ENCODE measurements at places on chromosomes 16 and 17. TPM values are rescaled to one million over a fixed set of nuclear protein-coding genes. Genes with fewer than 3 reads are reported as not detected.

The PMFBP1 gene
- polyA plus RNA-seq: not detected

The PRAC1 gene
- not detected for polyA plus RNA-seq

The GAST gene
- polyA plus RNA-seq: not detected

The EPX gene
- polyA plus RNA-seq: not detected

The ZNF19 gene
- 2.3 TPM for polyA plus RNA-seq

The SPNS2 gene
- 0.55 TPM for polyA plus RNA-seq

- DNase-seq: no peak
Observed at GRCh38 chr17:65609286-65609685, 47.8 kb upstream of the AXIN2 start.

GRCh38 chr17:41915566-41915965 lies 3.2 kb downstream of the ACLY start:
- DNase-seq: no peak

DNA sequence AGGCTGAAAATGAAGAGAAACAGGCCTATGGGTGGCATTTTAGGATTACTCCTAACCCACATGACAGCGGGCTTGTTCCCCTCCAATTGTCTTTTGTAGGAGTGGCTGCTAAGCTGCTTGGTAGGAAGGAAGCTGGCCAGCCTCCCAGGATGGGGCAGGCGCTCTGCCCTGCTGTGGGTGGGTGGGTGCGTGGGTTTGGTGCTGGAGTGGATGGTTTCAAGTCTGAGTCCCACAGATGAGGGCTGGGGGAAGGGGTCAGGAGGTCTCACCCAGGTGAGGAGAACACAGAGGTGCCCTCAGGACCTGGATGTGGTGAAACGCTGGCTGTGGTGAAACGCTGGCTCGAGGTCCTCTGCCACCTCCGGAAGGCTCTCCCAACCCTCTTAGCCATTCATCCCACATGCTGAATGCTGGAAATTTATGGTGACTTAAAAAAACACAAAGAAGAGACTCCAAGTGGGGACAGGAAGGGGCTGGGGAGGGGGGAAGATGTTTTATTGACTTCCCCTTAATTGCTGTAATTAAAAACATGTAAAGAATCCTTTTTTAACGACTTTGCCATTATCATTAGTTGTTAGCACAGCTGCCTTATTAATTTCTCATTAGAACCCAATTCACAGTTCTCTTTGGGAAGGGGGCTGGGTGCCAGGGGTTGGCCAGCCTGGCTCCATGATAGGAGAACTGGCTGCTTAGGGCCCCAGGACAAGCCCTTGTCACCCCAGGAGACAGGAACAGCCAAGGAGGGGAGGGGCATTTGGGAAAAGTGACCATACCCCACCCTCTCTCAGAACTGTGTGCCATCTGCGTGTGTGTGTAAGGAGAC lies 153.5 kb upstream of the CDC42EP4 start:
- DNase-seq: no peak

DNA sequence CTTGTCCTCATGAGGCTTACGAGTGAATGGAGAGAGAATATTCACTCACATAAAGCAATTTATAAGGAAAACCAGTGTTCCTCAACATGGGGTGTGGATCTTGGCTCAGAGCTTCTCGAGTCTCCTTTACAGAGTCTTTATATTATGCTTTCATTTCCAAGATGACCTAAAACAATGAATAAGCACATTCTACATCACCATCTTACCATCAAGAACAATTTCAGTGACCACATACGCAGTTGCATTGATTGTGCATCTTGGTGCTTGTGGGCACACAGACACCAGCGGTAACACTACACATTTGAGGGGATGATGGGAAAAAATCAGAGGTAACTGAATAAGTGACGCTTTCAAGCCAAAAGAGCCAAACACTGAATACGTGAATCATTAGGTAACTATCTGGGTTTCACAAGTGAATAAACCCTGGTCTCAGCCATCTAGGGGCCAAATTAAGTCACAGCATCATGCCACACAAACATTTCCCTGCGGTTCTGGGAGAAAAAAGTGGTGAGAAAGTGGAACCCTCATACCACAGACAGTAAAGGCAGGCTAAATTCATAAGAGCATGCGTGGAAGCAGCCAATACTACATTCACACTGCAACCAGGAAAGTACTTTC lies 9.4 kb downstream of the CWC25 start:
- no peak for DNase-seq

DNA sequence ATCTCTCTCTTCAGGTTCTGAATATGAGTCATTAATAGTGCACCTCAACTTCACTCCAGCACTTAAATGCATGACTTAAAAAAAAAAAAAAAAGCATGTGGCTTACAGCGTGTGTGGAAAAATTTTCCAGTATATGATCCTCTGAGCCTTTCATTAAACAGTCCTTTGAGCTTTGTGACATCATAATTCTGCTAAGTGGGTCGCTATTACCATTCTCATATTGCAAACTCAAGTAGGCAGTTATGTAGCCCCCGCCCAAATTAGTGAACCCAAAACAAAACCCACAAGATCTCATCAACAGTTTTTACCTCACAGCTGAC lies 672 bp downstream of the CMTR2 start:
- DNase-seq: no peak

- DNase-seq: no peak
Observed at GRCh38 chr16:81720973-81721906, 57.9 kb upstream of the PLCG2 start.

DNA sequence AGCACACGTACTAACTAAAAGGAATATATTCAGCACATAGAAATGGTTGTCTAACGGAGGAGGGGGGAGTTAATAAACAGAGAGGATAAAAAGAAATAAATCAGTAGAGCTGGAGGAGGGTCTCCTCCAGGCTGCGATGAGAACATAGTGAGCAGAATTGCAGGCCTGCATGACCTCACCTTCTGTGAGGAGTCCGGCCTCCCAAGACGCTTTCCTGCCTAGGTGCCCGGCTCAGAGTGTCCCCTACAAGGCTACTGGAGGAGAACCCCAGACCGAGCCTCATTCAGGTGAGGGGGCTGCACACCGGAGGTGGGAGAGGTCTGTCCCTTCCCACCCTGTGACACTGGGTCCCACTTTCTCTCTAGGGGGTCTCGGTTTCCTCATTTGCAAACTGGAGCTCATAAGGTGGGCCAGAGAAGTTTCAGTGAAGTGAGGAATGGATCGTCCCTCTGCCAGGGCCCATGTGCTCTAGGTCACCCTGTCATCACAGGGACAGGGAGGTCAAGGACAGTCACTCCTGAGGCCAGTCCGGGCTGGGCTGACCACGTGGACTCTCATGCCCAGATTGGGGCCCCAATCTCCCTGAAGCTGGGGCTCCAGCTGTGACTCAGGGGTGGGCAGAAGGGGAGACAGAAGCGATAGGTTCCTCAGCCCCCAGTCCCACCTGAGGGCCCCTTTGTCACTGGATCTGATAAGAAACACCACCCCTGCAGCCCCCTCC lies 3.3 kb upstream of the HBM start:
- no peak for DNase-seq

DNA sequence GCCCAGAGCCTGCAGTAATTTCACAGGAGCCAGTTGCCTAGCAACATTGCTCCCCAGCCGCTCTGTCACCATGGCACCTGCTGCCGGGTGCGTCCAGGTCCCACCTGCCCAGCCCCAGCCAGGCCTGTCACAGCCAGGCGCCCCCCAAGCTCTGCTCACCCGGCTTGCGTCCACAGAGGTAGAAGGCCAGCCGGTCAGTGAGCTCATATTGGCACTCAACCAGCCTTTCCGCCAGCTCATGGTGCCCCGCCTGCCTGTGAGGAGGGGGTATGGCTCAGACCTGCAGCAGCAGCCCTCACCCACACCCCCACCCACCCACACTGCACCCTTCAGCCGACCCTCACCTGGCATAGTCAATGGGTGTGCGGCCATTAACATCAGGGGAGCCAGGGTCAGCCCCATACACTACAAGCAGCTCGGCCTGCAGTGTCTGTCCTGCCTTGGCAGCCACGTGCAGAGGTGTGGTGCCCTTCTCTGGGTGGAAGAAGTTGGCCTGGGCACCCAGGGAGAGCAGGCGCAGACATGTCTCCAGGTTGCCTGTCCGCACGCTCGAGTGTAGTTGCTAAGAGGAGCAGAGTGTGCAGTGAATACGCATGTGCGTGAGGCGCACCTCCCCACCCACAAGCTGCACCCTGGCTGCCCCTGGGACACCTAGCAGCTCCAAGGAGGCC lies 7.7 kb downstream of the GIT1 start:
- no peak for DNase-seq

DNA sequence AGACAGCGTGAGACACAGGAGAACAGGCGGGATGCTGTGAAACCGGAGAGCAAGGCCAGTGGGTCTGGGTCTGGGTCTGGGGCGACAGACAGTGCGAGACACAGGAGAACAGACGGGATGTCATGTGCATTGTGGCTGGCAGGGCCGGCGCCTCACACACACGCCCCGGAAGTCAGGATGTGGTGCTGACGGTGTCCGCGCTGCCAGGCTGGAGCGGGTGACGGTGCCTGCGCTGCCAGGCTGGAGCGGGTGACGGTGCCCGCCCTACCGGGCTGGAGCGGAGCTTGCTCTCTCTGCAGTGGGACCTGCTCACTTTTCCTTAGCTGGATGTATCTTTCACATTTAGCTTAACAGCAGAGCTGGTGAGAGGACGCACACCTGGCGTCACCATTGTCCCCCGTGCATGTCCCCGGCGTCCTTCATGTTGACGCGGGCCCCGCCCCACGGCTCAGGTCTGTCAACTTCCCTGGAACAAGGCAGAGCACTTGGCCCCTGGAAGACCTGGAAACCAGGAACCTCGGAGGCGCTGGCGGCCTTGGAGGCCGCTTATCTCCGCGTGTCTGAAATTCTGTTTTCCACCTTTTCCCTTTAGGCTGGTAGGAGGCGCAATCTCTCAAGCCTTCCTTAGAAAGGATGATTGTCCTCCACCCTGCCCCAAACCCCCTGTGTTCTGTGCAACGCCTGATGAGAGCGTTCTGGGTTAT lies 43.0 kb upstream of the ZNF750 start:
- peak; percentile 85 for DNase-seq

GRCh38 chr16:2343211-2343610 lies 2.7 kb upstream of the ABCA3 start:
- DNase-seq: no peak

GRCh38 chr17:78765821-78766220 lies 16.3 kb downstream of the CYTH1 start:
- no peak for DNase-seq

Measured in naive thymus-derived CD8-positive, alpha-beta T cell (primary cell).